ENCODE measurements at places on chromosomes 11 and 22. TPM values are rescaled to one million over a fixed set of nuclear protein-coding genes. Genes with fewer than 3 reads are reported as not detected.

Gene DGKZ
- total RNA-seq, result 50.7 TPM

- DNase-seq, result no peak
These were observed 5.0 kb downstream of the PRDM11 start for GRCh38 chr11:45151362-45151982.

Gene SHISAL1
- total RNA-seq, result 1.5 TPM

DNA sequence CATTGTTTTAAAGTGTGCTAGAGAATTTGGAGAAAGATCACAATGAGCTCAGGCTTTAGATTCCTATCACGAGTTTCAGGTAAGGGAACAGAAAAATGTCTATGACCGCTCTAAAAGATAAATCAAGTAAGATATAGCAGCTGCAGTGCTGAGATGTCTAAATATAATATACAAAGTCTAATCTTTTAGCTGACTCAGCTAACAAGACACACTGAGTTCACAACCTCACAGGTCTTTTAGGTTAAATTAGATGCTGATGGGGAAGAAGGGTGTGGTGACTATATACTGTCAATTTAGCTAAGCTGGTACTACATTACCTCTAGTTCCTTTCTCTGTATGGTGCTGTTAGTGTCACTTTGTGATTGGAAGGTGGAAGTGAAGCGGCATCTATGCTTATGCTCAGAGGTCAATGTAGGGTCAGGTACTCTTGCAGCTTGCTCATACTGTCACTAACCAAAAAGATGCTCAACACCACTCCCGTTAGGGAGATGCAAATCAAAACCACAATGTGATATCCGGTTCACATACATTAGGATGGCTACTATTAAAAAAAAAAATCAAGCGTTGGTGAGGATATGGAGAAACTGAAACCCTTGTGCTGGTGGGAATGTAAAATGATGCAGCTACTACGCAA, 283.5 kb downstream of the SWAP70 start:
- no peak for DNase-seq

Gene C11orf54
- 13.7 TPM for total RNA-seq

DNA sequence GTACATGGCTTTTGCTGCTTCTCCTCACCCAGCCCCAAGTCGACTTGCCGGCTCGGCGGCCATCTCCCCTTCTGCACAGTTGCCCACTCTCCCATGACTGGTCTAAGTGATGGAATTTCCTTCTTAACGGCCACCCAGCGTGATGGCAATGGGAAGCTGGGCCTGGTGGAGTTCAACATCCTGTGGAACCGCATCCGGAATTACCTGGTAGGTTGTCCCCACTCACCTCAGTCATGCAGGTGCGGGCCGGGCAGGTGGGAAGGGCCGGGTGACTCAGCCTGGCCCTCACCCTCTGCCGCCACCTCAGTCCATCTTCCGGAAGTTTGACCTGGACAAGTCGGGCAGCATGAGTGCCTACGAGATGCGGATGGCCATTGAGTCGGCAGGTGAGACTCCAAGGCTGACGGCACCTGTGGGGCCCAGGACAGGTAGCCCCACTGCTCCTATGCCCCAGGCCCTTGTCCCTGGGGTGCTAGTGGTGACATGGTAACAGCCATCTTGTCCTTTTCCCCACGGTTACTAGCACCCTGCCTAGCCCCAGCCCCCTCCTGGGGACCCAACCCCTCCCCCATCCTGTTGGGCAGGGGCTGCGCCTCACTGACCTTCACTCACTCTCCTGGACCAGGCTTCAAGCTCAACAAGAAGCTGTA, 28.1 kb downstream of the CAPN1 start:
- no peak for DNase-seq

Gene RAB38
- 0.43 TPM for total RNA-seq

- DNase-seq, result peak; percentile 86
These were observed 53.5 kb downstream of the ENDOD1 start for GRCh38 chr11:95143106-95143681.
